Activated CD4-positive, alpha-beta T cell treated with anti-CD3 and anti-CD28 coated beads for 4 hours (primary cell): ENCODE measurements at places on chromosomes 7 and 10.

DNA sequence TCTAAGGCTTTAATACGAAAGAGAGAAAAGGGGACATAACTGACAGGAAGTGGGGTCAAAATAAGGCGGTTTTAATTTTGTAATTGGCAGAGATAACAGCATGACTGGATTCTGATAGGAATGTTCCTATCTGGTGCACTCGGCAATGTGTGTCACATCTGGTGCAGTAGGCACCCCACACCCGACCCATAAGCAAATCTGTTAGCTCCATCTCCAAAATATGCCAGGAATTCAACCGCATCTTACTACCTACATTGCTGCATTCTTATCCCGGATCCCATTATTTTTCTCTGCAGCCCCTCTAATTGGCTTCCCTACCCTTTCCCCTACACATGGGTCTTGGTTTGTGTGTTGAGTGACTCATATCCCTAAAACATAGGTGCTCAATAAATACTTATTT is 19.1 kb upstream of the GALNT11 start:
- no peak for DNase-seq

DNA sequence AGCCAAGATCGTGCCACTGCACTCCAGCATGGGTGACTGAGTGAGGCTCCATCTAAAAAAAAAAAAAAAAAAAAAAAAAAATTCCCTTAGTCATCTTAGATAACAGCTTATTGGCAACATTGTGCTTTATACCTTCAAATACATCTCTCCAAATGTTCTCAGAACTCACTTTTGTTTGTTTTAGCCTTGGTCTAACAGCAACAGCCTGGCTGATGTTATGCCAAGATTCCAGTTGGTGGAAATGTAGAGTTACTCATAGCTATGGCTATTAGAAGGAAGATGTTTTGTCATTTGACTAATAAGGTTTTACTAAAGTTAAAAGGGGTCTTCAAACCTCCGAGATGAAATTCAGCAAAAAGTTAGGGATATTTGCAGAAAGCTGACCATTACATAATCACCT is 481.4 kb downstream of the NEBL start:
- DNase-seq = no peak

- no peak for DNase-seq
Measured at GRCh38 chr10:79393924-79394610, 46.8 kb downstream of the PPIF start.

DNA sequence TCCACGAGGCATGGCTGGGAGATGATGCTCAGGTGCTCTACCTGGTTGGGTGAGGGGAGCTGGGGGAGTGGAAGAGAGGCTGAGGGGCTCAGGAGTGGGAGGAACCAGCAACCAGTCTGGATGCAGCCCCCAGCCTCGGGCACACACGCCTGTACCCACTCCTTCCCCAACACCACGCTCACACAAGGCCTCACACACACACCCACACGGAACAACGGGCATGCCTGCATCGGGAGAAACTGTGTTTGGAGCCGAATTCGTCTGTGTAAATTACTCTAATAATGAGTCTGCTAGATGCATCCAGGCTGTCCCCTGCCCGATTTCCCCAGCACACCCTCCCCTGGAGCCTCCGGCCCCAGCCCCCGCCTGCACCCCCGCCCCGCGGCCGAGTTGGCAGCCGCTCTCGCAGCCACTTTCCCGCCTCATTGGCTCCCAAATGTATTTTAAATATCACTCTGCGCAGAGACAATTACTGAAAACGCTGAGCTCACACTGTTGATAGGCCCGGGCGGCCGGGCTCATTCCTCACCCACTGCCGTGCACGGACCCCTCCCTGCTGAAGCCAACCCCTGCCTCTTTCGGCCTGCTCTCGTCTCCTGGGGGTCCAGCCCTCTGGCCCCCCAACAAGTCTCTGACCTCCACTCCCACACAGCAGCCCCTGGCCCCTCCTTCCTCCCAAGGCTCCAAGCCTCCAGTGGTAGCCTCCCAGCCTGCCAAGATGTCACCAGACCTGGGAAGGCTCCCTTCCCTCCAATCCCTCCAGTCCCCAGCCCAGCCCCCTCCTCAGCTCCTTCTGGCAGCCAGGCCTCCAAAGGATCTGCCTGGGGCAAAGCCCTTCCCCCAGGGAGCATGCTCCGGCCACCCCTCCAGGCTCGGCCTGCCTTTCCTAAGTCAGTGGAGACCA is 11.1 kb downstream of the H2BK1 start:
- no peak for DNase-seq

DNA sequence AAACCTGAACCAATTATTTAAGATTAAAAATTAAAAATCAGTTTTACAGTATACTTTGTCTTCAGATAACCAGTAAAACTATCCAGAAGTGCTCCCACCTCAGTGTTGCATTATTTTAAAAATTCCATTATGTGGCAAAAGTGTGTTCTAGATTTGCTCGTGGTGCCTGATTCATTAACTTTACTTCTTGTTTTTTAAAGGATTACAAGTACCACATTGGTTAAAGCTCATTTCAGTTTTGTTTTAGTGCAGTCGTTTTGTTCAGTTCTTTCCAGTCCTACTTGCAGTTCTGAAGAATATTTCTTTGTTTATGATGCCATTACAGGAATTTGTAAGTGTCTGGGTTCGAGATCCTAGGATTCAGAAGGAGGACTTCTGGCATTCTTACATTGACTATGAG is 69.0 kb downstream of the SNX10 start:
- DNase-seq = no peak

DNA sequence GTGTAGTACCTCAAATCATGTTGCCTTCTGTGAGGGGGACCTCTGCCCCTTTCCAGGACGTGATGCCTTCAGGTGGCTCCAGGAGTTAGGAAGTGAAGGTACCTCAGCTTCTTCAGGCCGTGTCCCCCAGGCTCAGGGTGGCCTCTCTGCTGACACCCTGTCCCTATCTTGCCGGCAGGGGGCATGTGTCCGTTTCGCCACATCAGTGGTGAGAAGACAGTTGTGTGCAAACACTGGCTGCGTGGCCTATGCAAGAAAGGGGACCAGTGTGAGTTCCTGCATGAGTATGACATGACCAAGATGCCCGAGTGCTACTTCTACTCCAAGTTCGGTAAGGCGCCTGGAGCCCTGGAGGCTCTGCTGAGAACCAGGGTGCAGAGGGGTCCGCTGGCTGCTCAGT is 9.2 kb downstream of the CPSF4 start:
- no peak for DNase-seq
